ENCODE measurements at places on chromosomes 7 and 10.

GRCh38 chr7:6500691-6501090, 50.6 kb downstream of the GRID2IP start:
- DNase-seq, result peak; percentile 85

DNA sequence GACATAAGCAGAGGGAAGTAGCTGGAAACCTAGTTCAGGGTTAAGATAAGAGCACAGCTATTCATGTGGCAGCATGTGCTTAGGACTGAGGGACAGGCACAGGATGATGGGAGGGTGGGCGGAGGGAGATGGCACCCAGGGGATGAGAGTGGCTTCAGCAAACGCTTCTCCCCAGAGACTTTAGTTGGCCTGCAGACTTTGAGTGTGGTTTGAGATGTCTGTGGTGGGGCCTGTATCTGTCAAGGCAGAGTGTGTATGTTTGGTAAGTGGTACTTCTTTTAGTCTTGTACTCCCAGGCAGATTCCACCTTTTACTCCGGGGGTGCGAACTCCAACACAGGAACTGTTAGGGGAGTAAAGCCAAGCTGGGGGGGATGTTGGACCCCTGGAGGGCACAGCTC, 88.9 kb downstream of the WDFY4 start:
- DNase-seq, result no peak

DNA sequence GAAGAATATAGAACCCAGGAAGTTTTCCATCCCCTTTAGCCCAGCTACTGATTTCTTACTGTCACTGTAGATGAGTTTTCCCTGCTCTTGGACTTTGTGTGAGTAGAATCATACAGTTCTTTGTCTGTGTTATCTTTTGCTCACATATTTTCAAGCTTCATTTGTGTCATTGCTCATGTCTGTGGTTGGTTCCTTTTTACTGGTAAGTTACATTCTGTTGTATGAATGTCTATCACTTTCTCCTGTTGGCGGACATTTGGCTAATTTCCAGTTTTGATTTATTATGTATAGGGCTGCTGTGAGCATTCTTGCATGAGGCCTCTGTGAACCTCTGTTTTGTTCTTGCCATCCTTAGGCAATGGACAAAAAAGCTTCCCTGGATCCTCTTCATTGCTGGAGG, 5.3 kb downstream of the GLRX3 start:
- no peak for DNase-seq

- no peak for DNase-seq
These were observed 277.6 kb downstream of the GATA3 start for GRCh38 chr10:8331896-8332729.

DNA sequence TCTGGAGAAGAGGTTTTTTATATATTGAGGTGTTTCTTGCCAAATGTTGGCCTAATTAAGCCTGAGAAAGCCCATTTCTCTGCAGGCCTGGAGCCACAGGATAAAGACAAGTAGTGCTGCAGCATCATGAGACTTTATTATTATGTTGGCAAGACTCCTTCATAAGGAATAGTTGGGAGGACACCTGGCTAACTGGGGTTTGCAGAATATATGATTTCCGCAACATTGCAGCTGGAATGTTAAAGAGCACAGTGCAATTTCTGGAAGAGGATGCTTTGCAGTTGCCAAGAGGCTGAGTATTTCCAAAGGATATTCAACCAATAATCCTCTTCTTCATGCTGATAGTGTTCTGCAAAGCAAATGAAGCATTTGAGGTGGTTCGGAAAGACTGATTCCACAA, 1512.8 kb upstream of the LRRTM3 start:
- no peak for DNase-seq

GRCh38 chr7:150476285-150476684, 25.9 kb downstream of the GIMAP8 start:
- no peak for DNase-seq

DNA sequence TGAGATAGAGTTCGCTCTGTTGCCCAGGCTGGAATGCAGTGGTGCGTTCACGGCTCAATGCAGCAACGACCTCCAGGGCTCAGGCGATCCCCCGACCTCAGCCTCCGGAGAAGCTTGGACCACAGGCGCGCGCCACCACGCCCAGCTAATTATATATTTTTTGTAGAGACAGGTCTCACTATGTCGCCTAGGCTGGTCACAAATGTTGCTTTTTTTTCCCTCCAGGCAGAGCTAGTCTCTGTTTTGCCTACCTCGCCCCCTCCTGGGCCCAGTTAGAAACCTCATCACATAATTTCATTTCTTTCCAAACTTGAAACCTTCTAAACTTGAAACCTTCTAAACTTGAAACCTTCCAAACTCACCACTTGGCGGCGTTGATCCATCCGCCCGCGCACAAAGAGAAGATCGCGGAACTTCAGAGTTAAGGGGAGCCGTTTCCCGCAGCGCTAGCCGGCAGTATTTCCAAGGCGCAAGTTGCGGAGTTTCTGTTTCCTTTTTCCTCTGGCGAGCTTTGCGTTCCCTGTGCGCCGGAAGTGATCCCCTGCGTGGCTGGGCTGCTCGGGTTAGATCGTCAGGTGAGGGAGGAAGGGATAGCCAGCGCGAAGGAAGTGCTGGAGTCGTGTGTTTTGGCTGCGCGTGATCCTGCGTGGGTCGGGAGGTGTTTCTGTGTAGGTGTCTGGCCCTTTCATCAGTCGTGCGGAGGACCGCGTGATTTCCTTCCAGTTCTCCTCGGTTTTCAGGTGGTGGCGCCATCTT, at the start of gene SSBP1:
SSBP1 (plus strand) TSS at position 523 of the 756 bp plus-strand sequence. CDS start 809 bp downstream, outside the sequence.
- peak; percentile 66 for DNase-seq

GRCh38 chr7:20454202-20454601, 123.5 kb downstream of the ITGB8 start:
- no peak for DNase-seq

- DNase-seq, result no peak
These were observed 367.5 kb downstream of the CCSER2 start for GRCh38 chr10:84695902-84696301.

- no peak for DNase-seq
These were observed 51.3 kb upstream of the PLEKHA1 start for GRCh38 chr10:122323189-122323588.

DNA sequence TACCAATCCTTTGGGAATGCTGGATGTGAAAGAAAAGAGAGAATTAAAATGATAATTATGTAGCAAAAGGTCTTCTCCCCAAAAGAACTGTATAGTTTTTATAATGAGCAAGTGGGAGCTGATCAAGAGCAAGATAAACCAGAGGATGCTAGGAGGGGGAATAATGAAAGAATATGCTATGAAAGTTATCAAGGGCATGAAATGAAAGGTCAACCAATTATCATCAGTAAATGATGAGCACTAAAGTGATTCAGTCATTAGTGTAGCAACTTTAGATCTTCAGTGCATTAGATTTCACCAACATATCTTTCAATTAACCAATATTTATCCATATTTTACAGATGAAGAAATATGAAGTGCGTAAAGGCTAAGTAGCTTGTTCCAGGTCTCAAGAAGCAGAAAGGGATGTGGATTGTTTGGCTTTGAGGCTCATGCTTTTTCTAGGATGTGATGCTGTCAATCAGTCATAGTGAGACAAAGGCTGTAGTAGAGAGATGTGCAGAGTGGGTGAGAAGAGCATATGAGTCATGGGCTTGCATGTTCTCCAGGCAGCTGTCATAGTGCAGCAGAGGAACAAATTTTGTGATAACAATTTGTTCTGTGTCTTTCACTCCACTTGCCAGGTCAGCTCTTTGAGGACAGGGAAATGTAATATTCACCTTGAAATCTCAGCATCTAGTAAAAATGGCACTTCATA, 5.7 kb upstream of the OR2F2 start:
- no peak for DNase-seq

- DNase-seq, result no peak
These were observed 51.8 kb upstream of the FAM133B start for GRCh38 chr7:92641921-92642511.

GRCh38 chr7:129136887-129137642, 7.4 kb upstream of the TSPAN33 start:
- DNase-seq, result no peak

GRCh38 chr10:113947184-113948041, 93.0 kb downstream of the NHLRC2 start:
- no peak for DNase-seq

DNA sequence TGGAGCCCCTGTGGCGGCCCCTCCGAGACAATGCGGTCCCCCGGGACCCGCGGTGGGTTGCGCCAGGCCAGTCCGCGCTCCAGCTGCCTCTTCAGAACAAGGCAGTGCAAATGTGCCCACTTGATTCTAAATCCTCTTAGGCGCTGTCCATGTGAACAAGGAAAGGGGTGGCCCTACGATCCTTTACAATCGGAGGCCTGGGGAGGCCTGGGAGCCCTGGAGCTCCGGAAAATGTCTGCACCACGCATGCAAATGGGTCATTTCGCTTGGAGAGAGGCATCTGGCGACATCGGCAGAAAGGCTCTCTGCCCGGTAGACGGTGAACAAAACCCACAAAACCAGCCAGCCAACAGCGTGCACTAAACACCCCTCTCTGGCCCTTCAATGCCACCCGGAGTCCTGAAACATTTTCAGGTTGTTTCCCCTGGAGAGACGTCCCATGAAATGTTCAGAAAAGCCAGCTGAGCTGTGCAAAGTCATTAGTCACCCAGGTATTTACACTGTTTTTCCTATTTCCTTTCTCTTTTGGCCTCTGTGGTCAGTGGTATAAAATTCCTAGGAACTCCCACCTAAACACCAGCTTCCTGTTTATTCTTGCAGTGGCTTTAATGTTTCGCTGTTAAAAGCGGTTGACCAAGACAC, 102.8 kb upstream of the ZNF438 start:
- DNase-seq, result no peak

GRCh38 chr7:151923097-151923876, 33.0 kb upstream of the GALNTL5 start:
- no peak for DNase-seq

GRCh38 chr7:81638198-81638597, 131.6 kb downstream of the HGF start:
- DNase-seq, result no peak

- DNase-seq, result no peak
These were observed 1002.3 kb upstream of the KCND2 start for GRCh38 chr7:119270644-119271043.
